ENCODE measurements at places on chromosomes 4 and X.

GRCh38 chrX:9144701-9145241, 110.8 kb upstream of the FAM9B start:
- DNase-seq, result no peak

- DNase-seq, result no peak
Observed at GRCh38 chrX:9948406-9948805, 18.8 kb upstream of the CLDN34 start.

DNA sequence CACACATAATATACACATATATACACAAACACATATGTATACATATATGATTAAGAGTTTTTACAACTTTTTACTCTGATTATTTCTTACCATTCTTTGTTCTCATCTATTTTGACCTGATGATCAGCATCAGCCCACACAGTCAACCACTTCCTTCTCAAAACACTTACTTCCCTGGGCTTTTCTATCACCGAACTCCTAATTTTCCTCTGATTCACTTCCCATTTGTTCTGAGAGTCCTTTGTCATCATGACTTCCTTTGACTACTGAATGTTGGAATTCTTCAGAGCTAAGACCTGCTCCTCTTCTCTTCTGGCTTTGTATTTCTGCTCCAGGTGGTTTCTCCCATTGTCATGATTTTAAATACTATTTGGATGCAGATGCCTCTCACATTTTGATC, 209.5 kb upstream of the AFF2 start:
- no peak for DNase-seq

DNA sequence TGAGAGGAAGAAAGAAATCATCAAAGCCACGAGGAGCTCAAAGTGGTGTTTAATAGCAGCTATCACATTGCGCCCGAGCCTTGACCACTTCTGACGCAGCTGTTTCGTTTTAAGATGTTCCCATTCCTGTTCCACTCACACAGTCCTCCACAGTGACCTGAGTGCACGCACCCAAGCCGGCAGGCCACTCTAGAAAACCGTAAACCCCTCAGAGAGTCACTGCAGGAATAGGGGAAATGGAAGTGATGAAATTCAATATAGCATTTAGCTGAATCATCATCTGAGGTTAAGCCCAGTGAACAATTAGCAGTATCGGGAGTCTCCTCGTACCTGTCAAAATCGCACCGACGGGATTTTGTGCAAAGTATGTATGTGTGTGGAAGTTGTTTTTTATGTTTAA, 17.9 kb upstream of the HAND2 start:
- peak; percentile 22 for DNase-seq

- DNase-seq, result no peak
Observed at GRCh38 chr4:186326391-186326790, 60.4 kb downstream of the F11 start.

DNA sequence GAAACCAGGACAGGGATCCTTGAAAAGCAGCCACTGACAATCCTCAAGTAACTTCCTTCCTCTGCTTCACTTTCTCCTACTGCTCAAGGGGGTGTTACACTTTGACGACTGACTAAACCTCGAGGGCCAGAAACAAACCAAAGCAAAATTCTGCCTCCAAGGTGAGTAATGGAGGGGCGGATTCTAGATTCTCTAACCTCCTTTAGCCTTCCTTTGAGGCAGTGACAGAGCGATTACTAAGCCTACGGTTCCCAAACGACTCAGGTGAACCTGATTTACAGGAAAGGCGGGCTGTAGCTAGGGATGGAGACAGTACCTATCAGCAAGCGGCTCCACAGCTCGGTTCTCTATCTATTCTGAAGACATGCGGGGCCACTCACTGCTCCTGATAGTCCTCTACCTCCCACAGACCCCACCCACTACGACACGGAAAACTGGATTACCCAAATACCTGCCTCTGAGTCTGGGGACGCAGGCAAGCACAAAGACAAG, 487 bp downstream of the TBCK start:
- DNase-seq, result no peak

GRCh38 chr4:81552086-81552485, 80.4 kb upstream of the RASGEF1B start:
- no peak for DNase-seq

DNA sequence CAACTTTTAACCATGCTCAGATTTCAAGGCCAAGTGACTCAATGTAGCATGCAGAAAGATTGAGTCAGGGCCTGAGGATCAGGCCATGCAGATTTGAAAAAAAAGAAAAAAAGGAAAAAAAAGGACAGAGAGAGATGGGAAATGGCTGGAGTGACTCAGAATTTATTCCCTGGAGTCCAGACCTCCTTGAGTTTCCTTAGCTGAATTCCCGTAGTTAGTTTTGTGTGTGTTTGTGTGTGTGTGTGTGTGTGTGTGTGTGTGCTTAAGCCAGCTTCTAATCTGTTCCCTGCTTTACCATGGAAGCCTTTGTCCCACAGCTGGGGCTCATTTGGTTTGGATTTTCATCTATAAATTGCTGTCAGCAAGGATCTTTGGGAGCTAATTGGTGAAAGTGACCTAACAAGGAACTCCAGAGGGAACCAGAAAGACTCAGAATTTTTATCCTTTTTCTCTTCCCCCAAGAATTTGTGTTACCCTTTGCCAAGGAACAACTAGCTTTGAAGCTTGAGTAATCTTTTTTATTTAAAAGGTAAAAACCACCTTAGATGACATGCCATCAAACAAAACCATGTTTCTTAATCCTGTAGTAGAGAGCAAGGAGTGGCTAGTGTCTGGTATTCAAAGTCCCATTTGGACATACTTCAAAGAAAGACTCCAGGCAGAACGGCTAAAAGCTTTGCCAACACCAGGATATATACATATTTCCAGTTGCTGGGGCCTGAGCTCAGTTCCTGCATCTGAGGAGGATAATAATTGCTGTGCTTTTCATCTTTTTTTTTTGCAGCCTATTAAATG, 109.0 kb upstream of the DDIT4L start:
- DNase-seq, result no peak

- no peak for DNase-seq
Observed at GRCh38 chr4:96729641-96730040, 889.7 kb downstream of the PDHA2 start.

DNA sequence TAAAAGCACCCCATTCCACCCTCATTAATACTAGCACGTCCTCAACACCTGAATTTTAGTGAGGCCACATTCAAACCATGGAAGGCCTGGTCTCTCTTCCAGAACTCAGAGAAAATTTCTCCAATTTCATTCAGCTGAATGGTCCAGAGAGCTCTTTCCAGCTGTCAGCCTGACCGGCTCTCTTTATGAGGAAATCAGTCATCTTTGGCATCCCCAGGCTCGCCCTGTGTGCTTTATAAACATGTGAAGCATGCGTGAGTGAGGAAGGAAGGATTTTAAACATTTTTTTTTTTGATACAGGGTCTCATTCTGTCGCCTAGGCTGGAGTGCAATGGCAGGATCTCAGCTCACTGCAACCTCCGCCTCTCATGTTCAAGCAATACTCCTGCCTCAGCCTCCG, 1812.9 kb upstream of the TENM3 start:
- no peak for DNase-seq

DNA sequence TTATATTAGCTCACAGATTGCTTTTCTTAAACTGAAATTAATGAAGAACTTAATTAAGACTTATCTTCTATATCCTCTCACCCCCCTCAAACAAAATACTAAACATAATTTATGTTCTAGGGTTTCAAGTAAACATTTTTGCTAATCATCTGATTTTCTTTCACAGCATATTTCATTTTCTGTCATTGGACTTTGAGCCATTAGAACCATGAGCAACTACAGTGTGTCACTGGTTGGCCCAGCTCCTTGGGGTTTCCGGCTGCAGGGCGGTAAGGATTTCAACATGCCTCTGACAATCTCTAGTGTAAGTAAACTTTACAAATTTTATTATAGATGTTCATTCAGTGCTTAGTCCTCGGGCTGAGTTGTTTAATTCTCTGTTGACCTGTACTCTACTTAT, 3.3 kb downstream of the PDLIM5 start:
- no peak for DNase-seq

DNA sequence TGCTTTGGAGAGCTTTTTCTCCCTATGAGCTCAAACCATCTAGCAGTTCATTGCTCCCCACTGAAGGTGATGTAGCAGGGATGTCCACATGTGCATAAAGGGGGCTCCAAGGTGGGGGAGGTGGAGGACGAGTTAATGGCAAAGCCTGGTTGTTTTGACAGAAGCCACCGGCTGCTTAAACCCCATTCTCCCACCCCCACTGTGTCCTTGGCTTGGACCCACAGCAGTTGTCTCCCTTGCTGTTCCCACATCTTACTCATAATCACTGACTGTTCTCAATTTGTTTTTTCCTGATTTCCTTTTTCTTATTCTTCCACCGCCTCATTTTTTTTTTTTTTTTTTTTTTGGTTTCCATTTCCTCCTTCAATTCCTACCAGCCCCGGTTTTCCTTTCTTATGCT, 72.7 kb downstream of the GEMIN8 start:
- DNase-seq, result no peak

- DNase-seq, result no peak
Observed at GRCh38 chr4:88628746-88629145, 36.5 kb downstream of the HERC3 start.

DNA sequence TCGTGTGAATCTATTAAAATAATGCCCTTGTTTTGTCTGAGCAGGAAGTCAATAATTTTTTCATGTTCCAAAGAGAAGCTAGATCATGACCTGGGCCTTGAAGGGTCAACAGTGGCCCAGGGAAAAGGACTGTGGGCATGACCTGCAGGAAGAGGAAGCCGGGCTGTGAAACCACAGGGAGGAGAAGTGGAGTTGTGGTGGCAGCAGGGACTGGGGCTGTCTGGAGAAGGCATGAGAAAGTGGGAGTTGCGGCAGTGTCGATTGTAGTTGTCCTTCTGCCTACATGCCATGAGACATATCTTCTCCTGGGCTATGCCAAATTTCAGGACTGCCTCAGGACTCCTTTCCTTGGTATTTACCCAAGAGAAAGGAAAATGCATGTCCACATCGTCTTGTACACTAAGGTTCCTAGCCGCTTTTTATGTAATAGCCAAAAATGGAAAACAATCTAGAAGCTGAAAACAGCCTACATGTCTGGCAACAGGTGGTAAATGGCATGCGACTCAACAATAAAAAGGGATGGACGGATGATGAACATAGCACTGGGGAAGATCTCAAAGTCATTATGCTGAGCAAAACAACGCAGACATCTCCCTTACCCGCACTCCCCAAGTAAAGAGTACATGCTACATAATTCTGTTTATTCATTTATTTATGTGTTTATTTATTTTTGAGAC, 13.6 kb upstream of the PTTG2 start:
- no peak for DNase-seq

GRCh38 chrX:150616179-150616862, 47.9 kb downstream of the MTM1 start:
- no peak for DNase-seq

- no peak for DNase-seq
Observed at GRCh38 chr4:182768838-182769237, 148.3 kb downstream of the DCTD start.

GRCh38 chr4:54440394-54441136, 211.5 kb downstream of the PDGFRA start:
- peak; percentile 26 for DNase-seq

DNA sequence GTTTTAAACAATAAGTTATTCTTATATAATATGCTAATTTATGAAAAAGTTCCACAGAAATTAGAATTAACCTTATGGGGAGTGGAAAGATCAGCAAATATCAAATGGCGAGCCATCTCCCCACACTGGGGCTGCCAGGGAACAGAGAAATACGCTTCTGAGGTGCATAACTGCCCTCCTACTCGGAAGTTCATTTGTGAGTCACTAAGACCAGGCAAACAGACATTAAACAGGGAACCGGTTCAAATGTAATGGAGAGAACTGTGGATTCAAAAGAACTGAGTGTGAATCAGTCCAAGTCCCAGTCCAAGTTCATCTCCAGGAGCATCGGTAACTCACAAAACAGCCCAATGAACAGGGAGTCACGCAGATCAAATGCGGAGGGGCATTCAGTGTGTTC, 11.4 kb upstream of the S100G start:
- no peak for DNase-seq

GRCh38 chrX:40411340-40412111, 169.2 kb upstream of the ATP6AP2 start:
- no peak for DNase-seq

GRCh38 chrX:139094671-139095592, 383.4 kb upstream of the FGF13 start:
- no peak for DNase-seq

DNA sequence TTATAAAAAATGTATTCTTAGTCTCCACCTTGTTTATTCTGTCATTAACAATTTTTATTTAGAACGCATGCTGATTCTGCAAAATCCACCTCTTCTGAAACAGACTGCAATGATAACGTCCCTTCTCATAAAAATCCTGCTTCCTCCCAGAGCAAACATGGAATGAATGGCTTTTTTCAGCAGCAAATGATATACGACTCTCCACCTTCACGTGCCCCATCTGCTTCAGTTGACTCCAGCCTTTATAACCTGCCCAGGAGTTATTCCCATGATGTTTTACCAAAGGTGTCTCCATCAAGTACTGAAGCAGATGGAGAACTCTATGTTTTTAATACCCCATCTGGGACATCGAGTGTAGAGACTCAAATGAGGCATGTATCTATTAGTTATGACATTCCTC, 75.6 kb upstream of the SMARCA5 start:
- no peak for DNase-seq

- no peak for DNase-seq
Observed at GRCh38 chr4:13920111-13920875, 292.8 kb upstream of the BOD1L1 start.

DNA sequence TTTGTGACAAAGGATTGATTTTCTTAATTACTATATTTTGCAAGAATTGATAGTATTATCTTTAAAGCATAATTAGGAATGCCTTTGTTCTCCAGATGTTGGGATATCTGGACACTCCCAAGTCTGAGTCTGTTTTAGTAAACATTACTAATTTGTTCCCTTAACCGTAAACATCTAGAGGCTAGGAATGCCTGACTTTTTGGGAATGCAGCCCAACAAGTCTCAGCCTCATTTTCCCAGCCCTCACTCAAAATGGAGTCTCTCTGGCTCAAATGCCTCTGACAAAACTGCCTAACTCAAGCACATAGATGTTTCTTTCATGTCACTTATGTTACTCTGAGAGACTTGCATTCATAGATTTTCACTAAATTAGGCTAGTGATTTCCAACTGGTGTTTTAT, 297.0 kb upstream of the CLNK start:
- DNase-seq, result no peak

GRCh38 chr4:127586922-127587571, 45.7 kb upstream of the INTU start:
- no peak for DNase-seq

GRCh38 chr4:69727426-69727825, 33.0 kb downstream of the SULT1B1 start:
- no peak for DNase-seq

GRCh38 chr4:123580981-123581664, 184.5 kb downstream of the SPRY1 start:
- DNase-seq, result no peak

GRCh38 chr4:47213971-47214370, 182.6 kb downstream of the GABRB1 start:
- no peak for DNase-seq

All from NCI-H2227 treated with DMSO at 0.1 percent for 48 hours (cell line).